ENCODE measurements at places on chromosomes 6 and 20.

DNA sequence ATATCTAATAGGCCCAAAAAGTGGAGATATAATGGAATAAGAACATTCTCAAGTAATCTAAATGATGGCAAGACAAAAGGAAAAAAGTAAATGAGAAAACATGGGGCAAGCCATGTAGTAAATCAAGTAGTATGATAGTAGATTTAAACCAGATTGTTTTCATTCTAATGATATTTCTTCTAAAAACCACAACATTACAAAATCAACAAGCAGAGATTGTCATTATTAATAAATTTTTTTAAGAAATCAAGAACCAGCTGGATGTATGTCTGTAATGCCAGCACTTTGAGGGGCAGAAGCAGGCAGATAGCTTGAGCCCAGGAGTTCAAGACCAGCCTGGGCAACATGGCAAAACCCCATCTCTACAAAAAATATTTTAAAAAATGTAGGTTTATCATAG is 155.0 kb downstream of the RNGTT start:
- no peak for DNase-seq

GRCh38 chr20:14698605-14699373 is 361.4 kb upstream of the FLRT3 start:
- no peak for DNase-seq

DNA sequence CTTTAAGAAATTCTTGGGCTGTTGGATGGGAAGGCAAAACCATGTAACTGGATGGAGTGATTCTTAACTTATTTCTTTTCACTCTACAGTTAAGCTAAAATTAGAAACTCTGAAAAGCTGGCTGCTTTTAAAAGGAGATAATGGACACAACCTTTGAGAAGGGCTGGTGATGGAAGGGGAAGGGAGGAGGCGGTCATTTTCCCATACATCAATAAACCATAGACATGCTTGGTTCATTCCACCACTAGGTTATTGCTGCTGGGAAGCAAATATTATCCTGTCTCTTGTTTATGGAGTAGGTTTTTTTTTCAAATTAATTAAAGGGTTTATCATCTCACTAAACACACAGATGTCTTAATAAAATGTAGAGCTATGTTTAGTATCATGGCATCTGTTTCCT is 76.2 kb downstream of the PLCB1 start:
- no peak for DNase-seq

DNA sequence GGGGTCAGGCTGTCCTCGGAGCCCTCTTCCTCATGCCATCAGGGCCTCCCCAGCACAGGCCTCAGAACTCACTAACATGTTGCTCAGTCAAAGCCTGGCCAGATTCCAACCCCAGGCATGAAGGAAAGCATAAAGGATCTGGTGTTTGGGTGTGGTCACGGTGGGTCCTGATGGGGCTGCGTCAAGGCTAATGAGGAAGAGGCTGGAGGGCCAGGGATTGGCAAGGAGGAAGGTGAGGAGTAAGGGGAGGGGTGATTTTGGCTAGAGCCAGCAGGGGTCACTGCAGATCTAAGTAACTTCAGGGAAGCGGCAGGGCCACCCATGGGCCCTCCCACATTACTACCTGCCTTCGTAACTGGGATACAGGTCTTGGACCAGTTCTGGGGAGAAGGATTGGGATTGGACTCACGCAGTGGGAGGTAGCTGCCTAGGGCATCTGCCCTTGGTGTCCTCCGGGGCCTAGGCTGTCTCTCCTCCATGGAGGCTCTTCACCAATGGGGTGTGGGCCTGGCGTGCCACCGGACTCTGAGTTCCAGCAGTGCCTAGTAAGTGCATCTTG is 36.2 kb upstream of the MRPS18A start:
- DNase-seq, result peak; percentile 53

DNA sequence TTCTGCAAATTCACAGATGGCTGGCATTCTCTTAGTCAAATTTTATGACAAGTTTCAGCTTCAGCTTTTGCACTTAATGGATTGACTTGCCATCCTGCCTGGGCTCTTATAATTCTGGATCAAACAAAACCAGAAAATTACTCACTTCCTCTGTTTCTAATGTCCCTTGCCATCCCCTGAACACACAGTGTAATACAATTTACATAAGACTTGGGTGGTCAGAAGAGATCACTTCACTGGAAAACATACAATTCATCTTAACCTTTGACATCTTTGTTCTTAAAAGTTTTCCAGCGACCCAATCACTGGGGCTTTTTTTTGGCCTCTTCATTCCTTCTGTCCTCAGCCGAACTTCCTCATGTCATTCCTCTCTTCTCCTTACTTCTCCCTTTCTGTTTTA is 199.0 kb downstream of the ARHGAP18 start:
- DNase-seq, result no peak

GRCh38 chr6:148887181-148887580 is 140.4 kb downstream of the UST start:
- no peak for DNase-seq

GRCh38 chr6:4817551-4817950 is 41.3 kb downstream of the CDYL start:
- DNase-seq, result no peak

DNA sequence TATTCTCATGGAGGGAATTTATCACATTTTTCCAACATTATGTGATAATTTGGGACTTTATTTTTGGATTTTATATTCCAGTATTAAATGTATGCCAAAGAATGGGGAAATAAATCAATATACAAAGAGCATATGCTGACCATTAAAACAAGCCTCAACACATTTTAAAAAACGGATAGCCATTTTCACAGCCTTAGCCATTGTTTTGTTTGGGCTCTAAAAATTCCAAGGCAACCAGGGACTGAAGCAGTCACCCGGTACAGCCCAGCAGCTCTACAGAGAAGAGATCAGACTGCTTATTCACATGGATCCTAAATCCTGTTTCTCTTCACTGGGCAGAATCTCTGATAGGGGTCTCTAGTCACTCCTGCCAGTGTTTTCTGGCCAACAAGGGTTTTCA is 150.2 kb upstream of the OGFRL1 start:
- no peak for DNase-seq

- DNase-seq, result no peak
Measured at GRCh38 chr6:107763946-107764345, 60.2 kb downstream of the SCML4 start.

GRCh38 chr6:77440206-77440976 is 22.9 kb downstream of the HTR1B start:
- no peak for DNase-seq

DNA sequence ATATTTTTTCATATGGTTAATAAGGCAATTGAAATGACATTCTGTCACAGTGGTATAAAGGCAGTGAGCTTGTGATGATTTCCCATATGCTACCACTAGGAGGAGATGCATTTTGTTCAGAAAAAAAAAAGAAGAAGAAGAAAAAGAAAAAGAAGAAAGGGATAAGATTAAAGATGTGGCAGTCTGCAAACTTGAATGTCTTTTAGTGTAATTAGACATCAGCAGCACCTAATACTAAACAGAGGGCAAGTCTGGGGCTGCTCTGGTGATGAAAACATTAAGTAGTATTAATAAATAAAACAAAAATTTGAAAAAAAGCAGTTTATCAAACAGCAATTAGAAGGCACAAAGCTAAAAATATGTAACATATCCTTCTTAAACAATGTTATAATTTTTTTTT is 95.4 kb upstream of the DEFB112 start:
- DNase-seq, result no peak

DNA sequence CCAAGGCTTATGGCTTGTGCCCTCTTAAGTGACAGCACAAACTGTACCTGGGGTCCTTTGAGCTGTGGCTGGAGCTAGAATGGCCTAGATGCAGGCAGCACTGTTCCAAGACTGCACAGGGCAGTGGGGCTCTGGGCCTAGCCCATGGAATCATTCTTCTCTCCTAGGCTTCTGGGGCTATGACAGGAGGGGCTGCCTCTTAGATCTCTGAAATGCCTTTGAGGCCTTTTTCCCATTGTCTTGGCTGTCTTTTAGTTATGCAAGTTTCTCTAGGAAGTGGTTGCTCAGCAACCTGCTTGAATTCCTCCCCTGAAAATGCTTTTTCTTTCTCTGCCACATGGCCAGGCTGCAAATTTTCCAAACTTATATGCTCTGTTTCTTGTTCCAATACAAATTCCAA is 183.4 kb downstream of the WDR27 start:
- DNase-seq, result no peak

DNA sequence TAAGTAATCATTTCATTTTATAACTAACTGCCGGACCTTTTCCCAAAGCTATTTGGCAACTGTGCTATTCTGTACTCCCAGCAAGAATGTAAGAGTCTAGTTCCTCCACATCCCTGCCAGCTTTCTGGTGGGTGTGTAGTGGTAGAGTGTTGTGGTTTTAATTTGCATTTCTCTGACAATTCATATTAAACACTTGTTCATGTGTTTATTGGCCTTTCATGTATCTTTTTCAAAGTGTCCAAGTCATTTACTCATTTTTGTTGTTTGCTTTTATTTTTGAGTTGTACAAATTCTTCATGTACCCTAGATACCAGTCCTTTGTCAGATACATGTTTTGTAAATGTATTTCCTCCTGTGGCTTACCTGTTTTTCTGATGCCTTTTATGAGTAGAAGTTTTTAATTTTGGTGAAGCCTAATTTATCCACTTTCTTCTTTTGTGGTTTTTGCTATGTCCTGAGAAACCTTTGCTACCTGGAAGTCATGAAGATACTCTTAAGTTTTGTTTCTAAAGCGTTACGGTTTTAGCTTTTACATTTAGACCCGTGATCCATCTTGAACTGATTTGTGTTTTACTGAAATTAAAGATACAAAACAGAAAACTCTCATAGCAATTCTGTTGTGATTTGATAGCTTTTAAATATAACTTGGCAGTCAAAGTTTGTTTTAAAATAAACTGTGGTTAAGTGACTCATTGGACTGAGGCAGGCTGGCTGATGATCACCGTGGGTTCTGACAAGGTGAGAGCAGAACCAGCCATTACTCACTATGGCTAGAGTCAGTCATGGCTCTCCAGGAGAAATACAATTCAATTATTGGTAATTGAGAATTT is 8.0 kb downstream of the MYLIP start:
- DNase-seq, result no peak

- no peak for DNase-seq
Measured at GRCh38 chr6:137363805-137364138, 130.4 kb downstream of the OLIG3 start.

DNA sequence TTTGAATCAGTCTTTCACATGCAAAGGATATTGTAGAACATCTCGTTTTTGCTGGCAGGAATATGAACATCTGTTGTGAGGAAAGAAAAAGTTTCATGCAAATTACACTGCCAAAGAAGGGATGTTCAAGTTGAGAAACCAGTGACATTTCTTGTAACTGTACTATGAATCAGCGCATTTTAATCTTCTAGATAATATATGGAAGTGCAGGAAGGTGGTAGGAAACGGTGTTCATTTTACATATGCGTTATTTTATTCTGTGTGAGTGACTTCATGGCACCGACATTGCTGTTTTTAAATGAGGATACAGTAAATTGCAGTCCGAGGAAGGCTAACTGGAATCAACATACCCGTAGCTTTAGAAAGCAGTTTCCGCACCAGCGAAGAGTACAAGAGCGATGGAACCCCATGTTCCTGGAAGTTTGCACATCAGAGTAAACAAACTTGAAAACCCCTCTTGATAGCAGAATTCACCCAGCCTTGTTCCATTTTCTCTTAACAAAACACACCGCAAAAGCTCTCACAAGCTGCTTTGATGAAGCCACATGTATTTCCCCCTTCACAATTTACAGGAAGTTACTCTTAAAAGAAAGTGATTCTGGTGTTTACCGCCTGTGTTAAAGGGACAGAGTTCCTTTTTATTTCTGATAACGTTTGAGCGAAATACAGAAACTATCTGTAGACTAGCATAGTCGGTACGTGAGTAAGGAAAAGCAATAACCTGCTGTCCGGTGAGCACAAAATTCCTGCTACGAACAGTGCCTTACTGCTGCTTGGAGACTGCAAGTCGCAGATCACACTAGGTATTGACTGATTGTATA is 11.5 kb downstream of the PRDM1 start:
- no peak for DNase-seq

DNA sequence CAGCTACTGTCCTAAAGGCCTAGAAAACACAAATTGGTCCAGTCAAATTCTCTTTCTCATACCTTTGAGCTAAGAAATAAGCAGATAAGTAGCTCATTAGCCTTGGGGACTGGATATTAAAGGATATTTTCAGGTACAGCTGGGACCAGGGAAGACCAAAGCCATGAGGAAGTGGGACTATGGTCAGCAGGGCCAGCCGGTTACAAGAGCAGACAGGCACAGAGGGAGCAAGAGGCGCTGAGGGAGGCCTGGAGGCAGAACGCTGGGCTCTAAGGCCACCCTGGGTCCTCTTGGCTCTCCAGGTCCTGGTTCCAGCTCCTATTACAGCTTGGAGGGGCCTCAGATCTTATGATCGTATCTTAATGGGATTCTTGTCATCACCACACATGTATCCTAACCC is 88.5 kb upstream of the KCNK16 start:
- no peak for DNase-seq

DNA sequence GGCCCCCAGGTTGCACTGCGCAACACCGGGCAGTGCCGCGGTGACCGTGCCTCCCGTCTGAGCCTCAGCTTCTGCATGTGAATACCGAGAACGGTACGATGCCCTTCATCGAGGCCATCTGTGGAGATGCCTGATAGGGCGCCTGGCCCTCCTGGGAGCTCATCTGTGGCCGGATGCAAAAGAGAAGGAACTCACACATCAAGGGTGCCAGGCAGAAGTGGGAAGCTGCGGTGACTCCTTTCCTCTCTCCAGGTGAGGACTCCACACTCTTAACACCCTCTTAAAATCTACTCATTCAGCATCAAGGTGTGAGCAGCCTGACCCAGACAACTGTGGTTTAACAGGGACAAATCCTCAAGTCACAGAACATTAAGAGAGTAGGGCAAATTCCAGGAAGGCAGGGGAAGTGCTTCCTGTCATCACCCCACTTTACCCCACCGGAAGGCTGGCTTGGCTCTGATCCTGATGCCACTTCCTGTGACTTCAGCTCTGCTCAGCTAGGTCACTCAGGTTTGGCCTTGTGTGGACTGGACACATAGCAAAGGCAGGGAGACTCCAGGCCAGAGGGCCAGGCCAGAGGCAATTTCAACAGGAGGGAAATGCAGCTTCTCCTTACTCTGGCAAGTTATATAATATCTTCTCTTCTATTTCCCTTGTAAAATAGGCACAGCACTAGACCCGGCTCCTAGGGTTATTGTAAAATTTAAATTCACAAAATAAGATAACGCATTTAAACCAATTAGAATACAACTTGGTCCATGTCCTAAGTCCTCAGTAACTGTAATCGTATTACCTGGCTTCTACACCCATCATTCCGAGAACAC is 69.4 kb downstream of the CPNE5 start:
- no peak for DNase-seq

DNA sequence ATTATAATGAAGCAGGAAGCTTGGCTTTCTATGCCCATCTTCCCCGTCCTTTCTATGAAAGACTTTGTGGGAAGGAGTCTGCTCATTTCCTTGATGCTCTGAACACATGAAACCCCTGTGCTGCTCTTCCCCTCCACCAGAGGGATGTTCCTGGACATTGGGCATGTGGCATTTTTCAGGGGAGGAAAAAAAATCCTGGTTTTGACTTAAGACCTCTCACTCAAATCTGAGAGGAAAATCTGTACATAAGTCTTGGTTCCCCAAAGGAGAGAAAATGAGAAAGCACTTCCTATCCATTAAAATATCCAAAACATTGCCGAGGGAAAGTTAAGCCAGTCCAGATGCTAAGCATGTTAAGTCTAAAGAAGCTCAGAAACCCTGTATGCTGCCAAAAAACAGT is 393.0 kb downstream of the PAX1 start:
- DNase-seq, result no peak

GRCh38 chr6:32852018-32852843 is 1.3 kb downstream of the TAP1 start:
- no peak for DNase-seq

- no peak for DNase-seq
Measured at GRCh38 chr6:156976216-156977127, 199.3 kb downstream of the ARID1B start.

- DNase-seq, result no peak
Measured at GRCh38 chr6:5337573-5337972, 76.3 kb downstream of the FARS2 start.

All from T-helper 17 cell (primary cell).